Stimulated activated CD4-positive, alpha-beta T cell treated with anti-CD3 and anti-CD28 coated beads, Interleukin-2, amount 100 ng/mL, for 4 hours (primary cell): ENCODE measurements at places on chromosomes 1 and 21.

DNA sequence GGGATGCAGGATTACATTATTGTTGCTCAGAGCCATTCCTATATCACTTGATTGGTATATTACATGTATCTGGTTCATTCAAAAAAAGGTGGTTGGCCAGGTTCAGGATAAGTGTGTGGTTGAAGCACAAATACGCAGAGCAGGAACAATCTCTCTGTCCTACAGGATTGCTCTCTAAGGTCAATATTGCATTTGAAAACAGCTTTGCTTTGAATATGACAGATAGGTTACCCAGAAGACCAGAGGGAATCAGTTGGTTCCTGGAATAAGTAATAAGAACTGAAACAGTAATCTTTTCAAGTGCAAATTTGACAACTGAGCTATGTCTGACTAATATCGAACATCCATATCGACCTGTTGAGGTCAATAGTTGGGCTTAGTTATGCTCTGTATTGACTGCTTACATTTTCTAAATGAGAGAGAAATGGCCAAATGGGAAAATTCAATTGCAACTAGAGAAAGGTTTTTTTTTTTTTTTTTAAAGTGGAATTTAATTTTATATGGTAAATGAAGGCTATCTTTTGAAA is 176.8 kb downstream of the ATP6V1G3 start:
- no peak for DNase-seq

GRCh38 chr1:236467327-236467641 is 56.5 kb upstream of the LGALS8 start:
- DNase-seq = no peak

GRCh38 chr1:156594190-156594589 is 2.6 kb downstream of the NAXE start:
- DNase-seq = no peak

GRCh38 chr1:15305468-15305770 is 58.4 kb downstream of the FHAD1 start:
- no peak for DNase-seq

- DNase-seq = no peak
Observed at GRCh38 chr1:180177931-180178330, 23.3 kb downstream of the QSOX1 start.

DNA sequence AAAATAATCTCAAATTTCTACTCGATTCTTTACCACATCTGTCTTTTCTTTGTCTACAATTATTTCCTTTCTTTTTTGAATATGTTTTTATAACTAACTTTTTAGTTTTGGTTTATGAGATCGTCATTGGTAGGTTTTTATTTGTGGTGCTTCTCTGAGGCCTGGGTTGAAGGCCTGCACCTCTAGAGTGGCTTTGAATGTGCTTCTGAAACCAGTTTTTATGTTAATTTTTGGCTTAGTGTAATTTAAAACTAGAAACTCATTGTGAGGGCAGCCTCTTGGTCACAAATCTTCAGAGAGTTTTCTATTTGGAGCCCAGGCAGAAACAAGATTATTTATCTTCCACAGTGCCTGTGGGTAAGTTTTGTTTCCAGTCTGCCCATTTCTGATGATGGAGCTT is 187.0 kb downstream of the GPATCH2 start:
- no peak for DNase-seq

DNA sequence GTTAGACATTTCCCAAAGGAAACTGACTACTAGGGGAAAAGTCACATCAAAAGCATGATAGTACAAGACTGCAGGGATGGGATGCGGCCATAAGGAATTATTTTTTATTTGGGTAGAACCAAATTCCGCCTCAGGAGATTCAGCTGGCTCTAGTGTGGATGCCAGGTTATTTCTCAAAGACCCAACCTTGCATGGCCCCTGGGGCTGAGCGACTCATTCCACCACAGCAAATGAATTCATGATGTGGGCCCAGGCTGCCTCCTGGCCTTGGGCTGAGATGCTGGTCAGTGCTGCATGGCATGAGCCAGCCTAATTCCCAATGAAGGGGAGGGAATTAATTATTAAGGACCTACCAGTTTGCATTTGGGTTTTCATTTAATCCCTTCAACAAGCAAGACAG is 11.8 kb downstream of the TMEM35B start:
- no peak for DNase-seq

DNA sequence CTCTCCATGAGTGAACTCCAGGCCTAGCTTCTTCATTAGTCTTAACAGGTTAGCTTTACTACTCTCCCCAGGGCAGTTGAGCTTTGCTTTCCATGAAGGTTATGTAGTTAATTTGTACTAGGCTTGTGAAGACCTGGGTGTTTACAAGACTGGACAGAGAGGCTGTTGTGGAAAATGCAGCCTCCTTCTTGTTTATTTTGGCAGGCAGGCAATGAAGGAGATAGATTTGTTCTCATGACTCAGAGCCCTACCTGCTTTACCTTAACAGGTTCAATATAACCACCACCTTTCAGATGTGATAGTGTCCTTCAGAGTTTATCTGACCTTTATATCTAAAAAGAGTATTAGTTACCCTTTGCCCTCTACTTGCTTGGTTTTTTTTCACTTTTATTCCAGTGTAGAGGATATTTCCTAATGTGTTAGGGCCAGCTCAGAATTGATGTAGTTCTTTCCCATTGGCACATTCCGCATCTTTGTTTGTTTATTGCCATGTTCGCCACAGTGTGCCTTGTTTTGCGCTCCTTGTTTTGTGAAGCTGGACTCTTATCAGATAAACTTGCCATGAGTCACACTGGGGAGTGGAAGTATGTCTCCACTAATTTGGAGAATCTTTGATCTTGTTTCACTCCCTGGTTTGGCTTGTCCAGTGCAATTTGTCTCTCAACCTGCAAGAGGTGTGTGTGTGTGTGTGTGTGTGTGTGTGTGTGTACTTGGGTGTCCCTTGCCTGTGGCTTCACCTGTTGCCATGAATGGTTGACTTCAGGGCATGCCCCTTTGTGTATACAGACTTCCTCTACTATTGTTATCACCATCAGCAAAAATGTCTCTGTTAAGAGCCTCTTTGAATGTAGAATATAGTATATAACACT is 87.4 kb upstream of the MACF1 start:
- no peak for DNase-seq

- DNase-seq = no peak
Observed at GRCh38 chr1:19038096-19038495, 81.6 kb upstream of the IFFO2 start.

DNA sequence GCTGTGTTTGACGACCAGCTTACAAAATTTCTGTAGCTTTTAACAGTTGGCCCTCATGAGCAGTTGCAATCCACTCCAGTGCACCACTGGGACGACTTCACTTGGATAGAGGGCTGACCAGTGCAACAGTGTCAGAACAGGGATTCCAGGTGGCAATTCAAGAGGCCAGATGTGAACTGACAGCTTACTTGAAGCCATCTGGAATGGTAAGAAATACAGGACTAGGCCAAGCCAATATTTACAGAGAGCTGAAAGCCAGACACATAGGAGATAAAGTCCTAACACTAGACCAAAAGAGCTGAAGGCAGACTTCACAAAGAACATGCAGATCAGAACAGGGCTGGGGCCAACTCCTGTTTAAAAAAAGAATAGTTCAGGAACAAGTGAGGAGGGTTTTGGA is 93.5 kb upstream of the NFIA start:
- no peak for DNase-seq

- no peak for DNase-seq
Observed at GRCh38 chr1:92973203-92973897, 12.1 kb upstream of the DIPK1A start.

DNA sequence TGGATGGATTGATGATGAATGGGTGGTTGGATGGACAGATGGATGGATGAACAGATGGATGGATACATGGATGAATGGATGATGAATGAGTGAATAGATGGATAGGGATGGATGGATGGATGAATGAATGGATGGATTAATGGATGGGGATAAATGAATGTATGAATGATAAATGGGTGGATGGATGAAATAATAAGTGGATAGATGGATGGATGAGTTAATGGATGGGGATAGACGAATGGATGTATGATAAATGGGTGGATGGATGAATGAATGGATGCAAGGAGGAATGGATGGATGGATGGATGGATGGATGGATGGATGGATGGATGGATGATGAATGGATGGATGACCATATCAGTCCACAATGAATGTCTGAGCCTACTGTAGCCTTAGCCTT is 381.9 kb downstream of the SETD4 start:
- DNase-seq = no peak

DNA sequence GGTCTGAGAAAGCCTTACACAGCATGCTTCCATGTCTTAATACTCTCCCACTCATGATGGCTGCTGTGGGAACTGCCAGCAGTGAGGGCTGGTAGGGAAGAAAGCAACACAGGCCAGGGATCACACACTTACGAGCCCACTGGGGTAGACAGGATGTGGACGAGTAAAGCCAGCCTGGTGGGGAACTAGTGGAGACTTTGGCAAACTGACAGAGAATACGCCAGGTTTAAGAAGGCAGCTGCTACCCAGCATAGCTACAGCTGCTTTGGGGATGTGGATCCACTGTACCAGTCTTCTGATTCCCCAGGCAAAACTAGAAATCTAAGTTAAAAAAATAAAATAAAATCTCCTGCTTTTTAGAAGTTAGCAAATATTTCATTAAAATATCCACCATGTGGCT is 664.0 kb downstream of the SMYD3 start:
- no peak for DNase-seq

- no peak for DNase-seq
Observed at GRCh38 chr1:65105596-65105995, 42.4 kb upstream of the AK4 start.

DNA sequence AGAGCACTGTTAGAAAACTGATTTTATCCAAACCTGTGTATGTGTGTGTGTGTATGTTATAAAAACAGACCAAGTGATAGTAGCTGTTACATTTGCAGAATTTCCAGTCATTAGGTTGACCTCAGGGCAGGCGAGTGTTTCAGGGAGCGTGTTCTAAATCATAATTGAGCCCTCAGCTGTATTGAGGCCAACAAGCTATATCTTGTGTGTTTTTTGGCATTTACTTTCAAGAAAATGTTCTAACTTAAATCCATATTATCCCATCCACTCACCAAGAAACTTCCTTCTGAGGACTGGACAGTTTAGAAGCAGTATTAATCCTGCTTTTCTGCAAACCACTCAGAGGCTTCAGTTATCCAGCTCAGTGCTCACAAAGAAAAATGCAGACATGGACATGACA is 12.0 kb downstream of the DDAH1 start:
- no peak for DNase-seq

- no peak for DNase-seq
Observed at GRCh38 chr1:36351227-36351977, 28.0 kb upstream of the EVA1B start.

GRCh38 chr1:119068427-119068826 is 72.0 kb downstream of the WARS2 start:
- no peak for DNase-seq

- DNase-seq = no peak
Observed at GRCh38 chr1:150366416-150367296, 2.7 kb downstream of the RPRD2 start.

GRCh38 chr1:205344066-205344928 is 12.4 kb downstream of the KLHDC8A start:
- peak; percentile 62 for DNase-seq

DNA sequence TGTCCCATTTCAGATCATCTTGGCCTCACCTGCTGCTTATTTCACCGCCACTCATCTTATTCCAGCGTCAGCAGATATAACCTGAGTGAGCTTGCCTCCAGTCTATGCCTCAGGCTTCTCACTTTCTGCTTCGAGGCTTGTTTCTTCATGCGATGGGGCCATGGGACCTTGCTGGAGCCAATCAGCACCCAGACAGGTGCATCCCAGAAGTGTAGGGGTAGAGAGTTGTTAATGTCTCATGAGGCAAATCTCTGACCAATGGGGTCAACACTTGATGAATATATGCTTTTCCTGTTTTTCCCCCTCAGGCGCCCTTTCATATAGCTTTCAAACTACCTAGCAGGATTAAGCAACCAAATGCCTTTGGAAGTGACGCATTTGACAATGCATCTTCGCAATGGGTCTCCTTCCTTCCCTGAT is 935 bp upstream of the YIPF1 start:
- no peak for DNase-seq

- DNase-seq = no peak
Observed at GRCh38 chr21:41112740-41113692, 54.9 kb upstream of the BACE2 start.

GRCh38 chr21:36790616-36791015 is 91.7 kb downstream of the SIM2 start:
- no peak for DNase-seq

GRCh38 chr1:53370369-53370961 is 42.6 kb upstream of the LRP8 start:
- DNase-seq = no peak

DNA sequence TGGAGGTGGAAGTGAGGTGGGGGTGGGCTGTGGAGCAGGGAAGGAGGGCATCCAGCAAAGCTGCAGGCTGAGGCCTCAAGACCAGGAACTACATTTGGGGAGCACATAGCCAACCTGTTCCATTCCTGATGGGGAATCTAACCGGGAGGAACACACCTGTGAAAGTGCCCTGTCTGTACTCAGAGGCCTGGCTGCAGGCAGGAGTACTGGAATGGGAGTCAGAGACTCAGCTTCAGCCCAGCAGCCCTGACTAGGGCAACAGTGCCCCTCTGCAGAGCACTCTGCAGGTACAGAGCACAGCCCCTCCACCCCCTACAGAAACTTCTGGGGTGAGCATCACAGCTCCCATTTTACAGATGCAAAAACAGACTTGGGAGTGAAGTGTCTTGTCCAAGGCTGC is 126.4 kb downstream of the DMRTB1 start:
- no peak for DNase-seq

GRCh38 chr1:248914796-248915381 is 8.9 kb downstream of the PGBD2 start:
- DNase-seq = no peak

GRCh38 chr1:207992677-207993236 is 81.8 kb upstream of the CD34 start:
- DNase-seq = no peak

DNA sequence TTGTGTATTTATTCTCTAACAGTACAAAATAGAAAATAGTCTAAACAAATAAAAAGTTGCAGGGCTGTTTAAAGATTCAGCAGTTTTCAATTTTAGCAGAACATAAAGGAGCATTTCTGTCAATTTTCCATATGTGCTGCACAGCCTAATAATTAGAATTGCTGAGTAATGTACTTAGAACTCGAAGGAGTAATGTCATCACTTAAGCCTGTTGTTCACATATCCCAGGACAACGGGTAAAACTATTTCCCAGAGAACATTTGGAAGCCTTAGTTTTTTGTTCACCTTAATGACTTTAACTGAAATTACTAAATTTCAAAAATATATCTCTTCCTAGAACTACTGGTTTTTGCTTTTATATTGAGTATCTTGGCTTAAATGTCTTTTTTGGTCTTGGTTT is 81.6 kb downstream of the ZP4 start:
- no peak for DNase-seq

DNA sequence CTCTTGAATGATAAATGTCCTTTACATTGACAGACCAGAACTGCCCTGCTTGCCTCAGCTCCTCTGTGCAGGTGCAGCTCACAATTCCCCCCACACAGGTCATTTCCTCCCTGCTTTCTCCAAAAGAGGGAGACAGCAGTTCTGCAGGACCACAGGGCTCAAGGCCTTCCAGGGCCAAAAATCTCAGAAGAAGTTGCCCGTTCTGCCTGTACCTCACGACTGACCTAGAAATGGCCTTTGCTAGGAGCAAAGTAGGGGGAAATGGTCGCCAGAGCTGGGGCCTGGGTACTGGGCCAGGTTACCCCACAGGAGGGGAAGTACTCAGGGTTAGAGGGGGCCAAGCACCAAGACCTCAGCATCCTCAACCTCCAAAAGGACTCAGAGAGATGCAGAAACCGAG is 11.1 kb downstream of the RNU1-2 start:
- no peak for DNase-seq

GRCh38 chr1:25109531-25109951 is 122.8 kb downstream of the SYF2 start:
- DNase-seq = no peak

- no peak for DNase-seq
Observed at GRCh38 chr1:63976006-63976405, 202.2 kb downstream of the ROR1 start.
